ENCODE measurements at places on chromosomes 3 and 15.

- no peak for DNase-seq
Observed at GRCh38 chr3:129567176-129567705, 24.3 kb downstream of the H1-8 start.

DNA sequence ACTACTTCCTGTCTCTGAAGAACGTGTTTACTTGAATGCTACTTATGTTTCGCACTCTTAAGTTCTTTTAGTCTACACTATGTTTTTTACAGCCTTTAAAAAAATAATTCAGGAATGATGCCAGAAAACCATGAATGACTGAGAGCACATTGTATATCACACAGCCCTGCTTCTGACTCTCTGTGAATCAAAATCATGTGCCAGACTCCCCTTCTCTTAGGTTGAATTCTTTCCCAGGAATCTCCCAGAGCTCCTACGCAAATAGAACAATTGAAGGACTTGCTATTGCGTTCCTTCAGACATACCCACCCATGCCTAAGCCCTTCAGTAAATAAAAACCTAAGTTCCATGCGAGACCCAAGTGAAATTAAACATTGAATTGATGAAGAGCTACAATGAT is 782.0 kb upstream of the ALCAM start:
- no peak for DNase-seq

GRCh38 chr3:187952849-187953248 is 201.1 kb upstream of the LPP start:
- peak; percentile 25 for DNase-seq

DNA sequence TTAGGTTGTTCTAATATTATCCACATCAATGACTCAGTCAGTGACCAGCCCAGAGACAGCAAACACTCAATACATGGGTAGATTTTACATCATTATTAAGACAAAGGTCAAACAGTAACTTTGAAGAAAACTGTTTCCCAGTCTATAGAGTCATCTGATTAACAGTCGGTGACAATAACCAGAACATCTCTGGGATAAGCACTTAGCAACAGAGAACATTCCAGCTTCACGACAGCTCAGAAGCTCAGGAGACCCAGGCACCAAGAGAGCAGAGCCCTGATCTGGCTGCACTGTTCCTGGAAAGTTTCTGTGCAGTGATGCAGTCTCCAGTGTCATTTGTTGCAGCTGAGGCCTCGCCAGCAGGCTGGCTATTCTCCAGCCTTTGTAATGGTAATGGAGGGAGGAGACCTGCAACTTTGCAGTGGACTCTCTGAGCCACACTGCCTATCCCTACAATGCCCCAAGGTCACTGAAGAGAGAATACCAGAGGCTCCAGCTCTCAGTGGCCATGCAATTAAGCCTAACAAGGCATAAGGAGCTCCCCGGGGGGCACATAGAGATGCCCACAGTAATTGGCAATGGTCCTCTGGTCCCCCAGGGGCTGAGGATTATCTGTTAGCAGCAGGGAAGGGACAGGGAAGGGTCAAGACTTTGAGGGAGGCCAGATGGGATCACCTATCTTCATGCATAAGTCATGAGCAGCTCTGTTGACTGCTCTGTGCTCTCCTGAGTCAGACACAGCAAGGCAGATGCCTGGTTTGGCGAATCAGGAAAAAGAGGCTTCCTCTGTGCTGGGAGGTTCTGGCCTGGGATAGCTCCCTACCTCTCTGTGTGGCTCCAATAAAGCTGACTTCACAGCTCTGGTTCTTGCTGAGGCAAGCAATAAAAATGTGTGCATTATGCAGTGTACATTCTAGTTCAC is 163.6 kb downstream of the CTNNB1 start:
- no peak for DNase-seq

- no peak for DNase-seq
Observed at GRCh38 chr15:74403991-74404563, 29.7 kb downstream of the SEMA7A start.

DNA sequence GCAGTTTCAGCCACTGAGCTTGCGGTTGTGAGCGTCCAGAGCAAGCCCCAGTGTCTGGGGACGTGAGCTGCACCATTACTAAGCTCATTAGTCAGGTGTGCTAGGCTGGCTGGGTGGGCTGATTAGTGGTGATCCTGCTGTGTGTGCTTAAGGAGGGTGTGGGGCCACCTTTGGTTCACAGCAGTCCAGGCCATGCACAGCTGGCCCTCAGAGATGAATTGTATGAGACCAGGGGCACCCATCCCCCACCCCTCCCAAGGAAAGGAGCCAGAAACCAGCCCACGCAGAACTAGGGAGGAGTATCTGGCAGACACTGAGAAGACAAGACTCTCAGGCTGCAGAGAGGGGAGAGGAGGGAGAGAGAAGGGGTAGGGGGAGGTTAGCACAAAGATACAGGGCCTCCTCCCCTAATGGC is 3.8 kb downstream of the TYRO3 start:
- no peak for DNase-seq

DNA sequence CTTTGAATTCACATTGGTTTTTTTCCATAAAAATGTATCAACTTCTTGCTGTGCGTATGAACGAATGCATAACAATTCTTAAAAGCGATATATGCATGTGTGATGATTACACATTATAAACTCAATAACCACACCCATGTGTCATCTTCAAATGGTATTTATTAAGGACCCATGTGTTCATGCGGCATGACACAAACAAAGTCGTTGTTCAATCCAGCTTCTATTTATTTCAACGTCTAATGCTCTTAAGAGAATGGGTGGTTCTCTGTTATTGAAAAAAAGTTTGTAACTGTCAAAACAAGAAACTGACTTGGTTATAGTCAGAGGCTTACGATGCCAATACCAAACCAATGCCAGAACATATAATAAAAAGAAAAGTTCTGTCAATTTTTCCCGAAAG is 195.9 kb downstream of the FOXP1 start:
- DNase-seq, result no peak

- DNase-seq, result no peak
Observed at GRCh38 chr3:44969154-44969827, 6.7 kb downstream of the ZDHHC3 start.

DNA sequence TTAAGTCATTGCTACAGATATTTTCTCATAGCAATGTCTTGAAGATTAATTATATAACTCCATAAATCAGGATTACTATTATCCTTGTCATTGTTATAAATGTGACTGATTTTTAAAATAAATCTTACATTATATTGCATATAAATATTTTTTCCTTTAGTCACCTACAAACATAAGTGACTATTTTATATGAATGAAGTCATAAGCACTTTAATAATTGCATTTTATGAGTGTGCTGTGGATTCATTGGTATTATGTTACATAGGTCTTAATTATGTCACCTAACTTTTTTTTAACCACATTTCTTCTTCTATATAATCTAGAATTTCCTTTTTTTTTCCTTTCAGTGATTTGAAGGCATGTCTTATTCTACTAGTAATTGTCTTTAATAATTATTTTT is 1191.2 kb downstream of the NSUN3 start:
- DNase-seq, result peak; percentile 12

DNA sequence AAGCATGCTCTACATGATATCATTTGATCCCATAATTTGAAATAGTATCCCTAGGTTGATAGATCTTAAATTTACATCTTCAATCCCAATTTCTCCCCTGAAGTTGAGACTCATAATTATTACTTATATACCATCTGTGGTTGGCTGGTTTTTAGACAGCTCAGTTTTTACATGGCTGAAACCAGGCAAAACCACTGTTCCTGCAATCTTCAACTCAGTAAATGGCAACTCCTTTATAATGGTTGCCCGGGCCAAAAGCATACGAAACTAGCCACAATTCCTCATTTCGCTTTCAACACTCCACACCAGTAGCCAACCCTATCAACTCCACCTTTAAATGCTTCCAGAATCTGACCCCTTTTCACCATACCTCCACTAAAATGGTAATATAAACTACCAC is 118.5 kb downstream of the TGFBR2 start:
- no peak for DNase-seq

- DNase-seq, result no peak
Observed at GRCh38 chr15:78937132-78937739, 7.6 kb downstream of the CTSH start.

DNA sequence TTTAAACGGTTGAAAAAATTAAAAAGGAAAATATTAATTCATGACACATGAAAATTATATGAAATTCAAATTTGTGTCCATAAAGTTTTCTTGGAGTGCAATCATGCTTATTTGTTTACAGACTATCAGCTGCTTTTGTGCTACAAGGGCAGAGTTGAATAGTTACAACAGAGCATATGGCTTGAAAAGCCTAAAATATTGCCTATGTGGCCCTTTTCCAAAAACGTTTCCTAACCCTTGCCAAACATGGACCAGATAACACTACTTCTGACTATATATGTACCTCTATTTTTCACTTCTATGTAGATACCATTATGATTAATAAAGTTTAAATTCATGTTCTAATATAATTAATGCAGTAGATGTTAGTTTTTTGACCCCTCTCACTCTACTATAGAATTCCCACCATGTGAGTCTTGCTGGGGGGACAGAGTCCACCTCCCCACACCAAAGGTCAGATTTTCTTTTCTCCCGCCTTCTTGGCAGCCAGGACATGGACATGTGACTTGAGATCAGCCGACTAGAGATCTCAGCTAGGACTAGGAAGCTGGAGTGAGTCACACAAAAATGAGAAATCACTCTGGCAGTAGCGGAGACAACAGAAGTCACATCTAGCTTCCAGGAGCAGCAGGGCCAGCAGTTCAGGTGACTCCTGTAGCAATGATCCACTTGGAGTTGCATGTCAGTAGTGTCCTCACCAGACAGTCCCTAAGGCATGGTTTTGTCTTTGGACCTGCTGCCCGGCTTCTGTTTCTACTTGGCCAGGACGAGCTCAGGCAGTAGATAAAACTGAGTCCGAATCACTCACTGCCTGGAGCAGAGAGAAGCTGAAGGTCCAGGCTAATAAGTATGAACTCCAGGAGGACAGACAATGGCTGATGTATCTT is 22.4 kb downstream of the CIAO2A start:
- DNase-seq, result peak; percentile 75

DNA sequence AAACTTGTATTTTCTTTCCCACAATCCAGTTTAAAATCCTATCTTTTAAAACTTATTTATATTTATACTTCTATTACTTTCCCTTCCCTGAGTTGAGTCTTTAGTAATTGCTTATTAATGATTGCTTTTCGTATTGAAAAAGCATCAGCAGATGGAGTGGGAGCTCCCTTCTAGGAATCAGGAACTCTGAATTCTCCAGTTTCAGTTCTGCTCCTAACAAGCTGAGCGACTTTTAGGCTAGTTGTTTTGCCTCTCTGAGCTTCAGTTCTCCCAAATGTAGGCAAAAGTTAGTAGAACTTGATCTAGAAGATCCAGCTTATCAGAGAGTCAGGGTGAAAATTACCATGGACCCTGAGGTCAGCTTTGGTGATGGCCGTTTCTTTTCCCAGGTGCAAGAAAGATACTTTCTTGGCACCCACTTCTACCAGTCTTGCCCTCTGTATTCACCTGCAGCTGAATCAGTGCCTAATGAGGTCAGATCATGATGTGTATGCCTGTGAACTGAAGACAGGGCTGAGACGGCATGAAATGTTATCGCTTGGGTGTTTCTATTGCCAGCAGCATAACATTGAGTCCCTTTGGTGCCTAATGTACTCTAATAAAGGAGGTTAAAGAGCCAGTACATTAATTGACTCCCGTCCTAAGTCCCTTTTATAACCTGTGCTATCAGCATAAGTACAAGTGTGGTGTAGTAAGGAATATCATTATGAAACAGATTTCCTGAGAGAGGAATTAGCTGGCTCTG is 194.5 kb upstream of the TBC1D5 start:
- no peak for DNase-seq

DNA sequence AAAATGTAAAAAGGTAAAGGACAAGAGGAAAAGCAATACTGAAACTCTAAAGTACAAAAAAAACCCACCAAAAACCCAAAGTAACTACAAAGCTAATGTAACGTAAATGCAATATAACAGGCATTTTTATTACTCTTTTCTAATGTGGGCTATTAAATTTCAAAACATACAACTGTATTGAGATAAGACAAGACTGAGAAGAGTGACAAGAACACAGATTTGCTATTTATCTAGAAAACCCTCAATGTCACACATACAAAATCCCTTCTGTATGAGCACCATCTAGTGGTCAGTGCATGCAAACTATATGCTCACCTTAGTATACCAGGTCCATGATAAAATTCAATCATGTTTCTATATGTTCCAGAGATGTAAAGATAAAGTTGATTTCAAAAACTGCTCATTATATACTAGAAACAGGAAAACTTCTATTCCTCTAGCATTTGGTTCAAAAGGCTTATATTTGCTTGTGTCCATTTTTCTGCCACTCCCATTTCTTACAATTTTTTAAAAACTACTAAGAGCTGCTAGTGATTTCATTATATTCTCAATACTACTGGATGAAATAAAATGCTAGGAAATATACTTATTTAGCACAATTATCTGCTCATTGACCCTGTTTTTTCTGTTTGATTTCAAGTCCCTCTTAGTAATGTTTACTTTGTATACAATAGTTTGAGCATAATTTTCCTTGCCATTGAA is 111.4 kb downstream of the DLG1 start:
- peak; percentile 77 for DNase-seq
